ENCODE measurements at places on chromosomes 1 and 21.

- DNase-seq: no peak
Observed at GRCh38 chr1:193516755-193517388, 330.5 kb upstream of the B3GALT2 start.

DNA sequence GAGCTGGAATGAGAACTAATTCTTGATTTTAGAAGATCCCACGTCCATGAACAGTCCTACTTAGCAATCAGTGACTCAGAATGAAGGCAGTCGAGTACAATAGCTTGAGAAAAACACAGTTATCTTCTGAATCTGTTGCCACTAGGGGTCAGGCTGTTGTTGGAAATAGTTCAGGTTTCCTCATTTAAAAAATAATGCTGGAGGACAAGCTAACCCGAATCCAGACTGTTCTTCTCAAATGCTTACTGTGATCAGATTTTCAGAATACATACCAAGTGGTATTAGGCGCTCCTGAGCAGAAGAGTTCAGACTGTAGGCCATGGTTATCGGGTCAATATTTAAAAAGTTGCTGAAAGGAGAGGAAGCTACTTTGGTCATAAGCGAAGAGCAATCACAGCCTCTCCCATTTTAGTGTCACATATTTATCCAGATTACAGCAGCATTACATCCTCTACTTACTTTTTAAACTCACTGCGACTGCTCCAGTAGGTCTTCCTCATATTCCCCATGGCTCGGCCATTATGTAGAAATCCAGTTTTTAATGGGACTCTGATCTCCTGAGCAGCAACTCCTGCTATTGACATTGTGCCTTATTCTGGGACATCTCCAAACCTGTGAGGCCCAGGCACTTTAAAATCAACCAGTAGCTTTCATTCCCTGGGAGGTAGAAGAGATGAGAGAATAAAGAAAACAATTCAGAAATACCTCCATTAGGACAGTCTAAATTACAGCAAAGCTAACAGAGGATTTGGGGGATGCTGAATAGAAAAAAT is 10.9 kb downstream of the ERRFI1 start:
- peak; percentile 56 for DNase-seq

GRCh38 chr1:42639116-42639515 is 19.1 kb upstream of the PPIH start:
- no peak for DNase-seq

DNA sequence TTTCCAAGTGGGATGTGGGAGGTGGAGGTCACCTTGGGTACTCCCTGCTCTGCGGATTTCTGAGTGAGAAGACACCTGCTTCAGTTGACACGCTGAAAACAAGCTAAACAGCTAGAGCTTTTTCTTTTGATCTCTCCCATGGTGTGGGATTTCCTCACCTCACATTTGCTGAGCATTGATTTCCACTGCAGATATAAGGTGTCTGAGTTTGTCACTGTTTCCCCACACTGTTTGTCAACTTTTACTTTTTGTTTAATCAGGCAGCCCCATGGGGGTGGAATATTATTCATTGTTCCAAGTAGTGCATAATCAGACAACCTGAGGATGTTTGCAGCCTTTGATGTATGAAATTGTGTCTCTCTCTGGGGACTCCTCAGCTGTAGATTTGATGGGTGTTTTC is 49.5 kb downstream of the FASLG start:
- DNase-seq: peak; percentile 31

- DNase-seq: no peak
Observed at GRCh38 chr1:219088778-219089557, 84.7 kb upstream of the LYPLAL1 start.

DNA sequence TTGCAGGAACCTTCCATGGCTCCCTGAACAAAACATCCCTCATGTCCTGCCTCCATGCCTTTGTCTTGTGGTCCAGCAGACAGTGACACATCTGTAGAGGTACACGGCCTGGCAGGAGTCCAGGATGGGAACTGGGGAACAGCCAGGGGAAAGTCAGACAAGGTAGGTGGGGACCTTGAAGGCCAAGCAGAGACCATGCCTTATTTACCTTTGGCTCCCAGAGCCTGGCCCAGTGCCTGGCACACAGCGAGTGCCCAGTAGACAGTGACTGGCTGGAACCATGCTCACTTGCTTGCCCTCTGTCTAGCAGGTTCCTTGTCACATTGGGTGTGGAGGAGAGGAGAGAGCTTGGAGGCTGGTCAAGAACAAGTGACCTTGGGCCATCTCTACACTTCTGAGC is 81.0 kb downstream of the BCAR3 start:
- DNase-seq: no peak

- DNase-seq: no peak
Observed at GRCh38 chr1:219670426-219671149, 57.7 kb upstream of the ZC3H11B start.

- DNase-seq: no peak
Observed at GRCh38 chr1:197782722-197783360, 7.6 kb upstream of the DENND1B start.

GRCh38 chr1:31318146-31318545 is 21.3 kb downstream of the ZCCHC17 start:
- no peak for DNase-seq

DNA sequence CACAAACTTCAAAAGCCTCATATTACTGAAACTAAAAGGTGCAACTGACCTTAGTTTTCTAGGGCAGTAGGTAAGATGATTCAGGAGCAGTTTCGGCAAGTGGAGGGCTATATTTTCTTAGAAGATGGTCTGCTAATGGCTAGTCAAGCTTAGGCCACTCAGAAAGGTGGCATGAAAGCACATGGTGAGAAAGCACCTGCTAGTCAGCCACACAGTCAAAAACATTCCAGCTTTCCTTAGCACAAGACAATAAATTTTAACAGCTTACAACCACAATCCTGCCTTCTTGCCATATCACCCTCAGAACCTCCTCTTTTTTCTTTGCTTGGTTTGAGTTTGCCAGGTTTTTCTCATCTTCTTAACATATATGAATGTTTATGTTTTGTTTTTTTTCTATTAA is 81.1 kb upstream of the SLFNL1 start:
- DNase-seq: no peak

DNA sequence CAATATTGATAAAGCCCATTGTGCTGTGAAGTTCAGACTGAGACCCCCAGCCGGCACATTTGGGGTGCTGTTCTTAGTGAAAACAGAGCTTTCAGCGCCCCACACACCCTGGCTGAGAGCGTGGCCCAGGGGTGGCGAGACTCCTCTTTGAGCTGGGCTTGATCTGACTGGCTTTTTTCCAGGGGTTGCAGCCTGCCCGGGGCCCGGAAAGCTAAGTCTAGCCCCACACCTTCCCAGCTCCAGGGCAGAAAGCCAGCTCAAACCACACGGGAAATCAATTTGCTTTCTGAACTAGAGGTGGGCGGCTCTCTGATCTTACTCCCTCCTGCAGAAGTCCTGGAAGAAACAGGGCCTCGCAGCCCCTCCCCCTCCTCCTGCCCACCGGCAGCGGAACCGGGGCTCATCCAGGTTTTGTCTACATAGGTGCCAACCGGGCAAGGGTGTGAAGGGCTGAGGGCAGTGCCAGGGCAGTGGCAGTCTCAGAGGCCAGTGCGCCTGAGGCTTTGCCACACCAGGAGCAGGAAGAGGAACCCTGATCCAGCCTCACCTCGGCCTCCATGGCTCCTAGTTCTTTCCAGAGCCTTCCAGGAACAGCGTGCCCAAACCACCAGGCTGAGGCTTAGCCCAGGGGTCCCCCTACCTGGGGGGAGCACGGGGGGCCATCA is 155.3 kb downstream of the NPHP4 start:
- DNase-seq: no peak

GRCh38 chr21:31326522-31327242 is 17.4 kb downstream of the TIAM1 start:
- DNase-seq: no peak

- DNase-seq: no peak
Observed at GRCh38 chr1:231478811-231479210, 49.7 kb upstream of the TSNAX start.

GRCh38 chr1:3061981-3062615 is 6.9 kb upstream of the PRDM16 start:
- DNase-seq: no peak

DNA sequence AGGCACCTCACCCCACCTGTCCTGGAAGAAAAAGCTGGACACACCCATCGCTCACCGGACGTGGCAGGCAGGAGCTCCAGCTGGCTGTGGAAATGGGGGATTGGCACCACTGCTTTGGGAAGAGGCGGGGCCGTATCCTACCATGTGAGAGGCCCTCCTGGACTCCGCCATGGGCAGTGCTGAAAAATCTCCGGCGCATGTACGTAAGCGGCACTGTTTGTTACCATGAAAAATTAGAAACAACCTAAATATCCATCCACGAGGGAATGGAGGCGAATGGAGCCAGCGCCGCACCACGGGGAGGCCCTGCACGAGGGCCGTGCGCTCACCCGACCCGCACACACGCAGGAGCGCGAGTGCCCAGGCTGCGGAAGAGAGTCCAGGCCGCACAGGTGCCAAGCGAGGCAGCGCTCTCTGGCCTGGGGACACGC is 3.1 kb downstream of the KRTAP10-8 start:
- no peak for DNase-seq

GRCh38 chr1:65425006-65425405 is 4.5 kb downstream of the LEPR start:
- DNase-seq: no peak

GRCh38 chr1:26582836-26583460 is 53.4 kb downstream of the RPS6KA1 start:
- no peak for DNase-seq

GRCh38 chr1:52544665-52545525 is 8.0 kb downstream of the TUT4 start:
- DNase-seq: no peak

- DNase-seq: no peak
Observed at GRCh38 chr1:108075055-108075454, 110.1 kb upstream of the VAV3 start.

DNA sequence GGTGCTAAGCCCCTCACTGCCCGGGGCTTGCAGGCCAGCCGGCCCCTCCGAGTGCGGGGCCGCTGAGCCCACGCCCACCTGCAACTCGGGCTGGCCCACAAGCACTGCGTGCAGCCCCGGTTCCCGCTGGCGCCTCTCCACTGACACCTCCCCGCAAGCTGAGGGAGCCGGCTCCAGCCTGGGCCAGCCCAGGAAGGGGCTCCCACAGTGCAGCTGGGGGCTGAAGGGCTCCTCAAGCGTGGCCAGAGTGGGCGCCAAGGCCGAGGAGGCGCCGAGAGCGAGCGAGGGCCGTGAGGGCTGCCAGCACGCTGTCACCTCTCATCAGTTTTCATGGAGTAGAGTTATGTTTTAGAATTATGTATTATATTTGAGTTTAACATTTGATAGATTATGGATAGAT is 176.5 kb upstream of the FAM78B start:
- DNase-seq: no peak

- no peak for DNase-seq
Observed at GRCh38 chr1:110890474-110891196, 17.7 kb downstream of the CD53 start.

DNA sequence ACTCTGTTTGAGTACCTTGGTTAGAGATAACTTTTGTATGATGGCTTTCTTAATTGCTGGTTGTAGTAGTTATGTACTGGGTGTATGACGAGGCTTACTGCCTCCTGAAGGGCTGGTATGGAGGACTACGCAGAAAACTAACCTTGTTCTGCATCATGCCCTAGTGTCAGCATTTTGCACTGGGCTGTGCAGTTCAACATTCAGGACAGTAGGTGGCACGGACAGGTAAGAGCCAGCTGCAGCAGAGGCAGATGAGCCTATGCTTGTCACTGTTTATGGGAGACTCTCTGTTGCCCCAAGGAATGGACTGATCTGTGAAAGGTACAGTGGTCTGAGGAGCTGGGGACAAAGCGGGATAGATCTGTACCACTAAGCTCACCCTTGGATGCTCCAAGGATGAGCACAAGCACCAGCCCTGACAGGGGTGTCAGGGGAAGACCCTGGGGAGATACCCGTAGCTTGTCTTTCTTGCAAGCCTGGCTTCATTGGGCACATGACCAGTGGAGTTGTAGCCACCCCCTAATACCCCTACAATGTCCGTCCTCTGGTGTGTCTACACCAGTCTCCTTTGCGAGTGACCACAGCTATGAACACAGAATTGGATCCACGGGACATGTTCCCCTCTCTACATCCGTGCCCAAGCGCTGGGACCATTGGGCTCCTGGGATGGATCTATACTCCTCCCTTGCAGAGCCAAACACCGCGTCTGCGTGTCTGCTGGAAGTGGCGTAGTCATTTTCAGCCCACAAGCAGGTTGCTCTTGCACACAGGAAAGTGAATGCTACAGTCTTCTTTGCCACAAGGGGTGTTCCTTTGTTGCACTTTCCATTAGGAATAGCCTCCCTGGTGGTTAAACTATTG is 51.1 kb upstream of the CFHR3 start:
- peak; percentile 6 for DNase-seq

- no peak for DNase-seq
Observed at GRCh38 chr1:94722181-94722580, 98.0 kb upstream of the SLC44A3 start.

DNA sequence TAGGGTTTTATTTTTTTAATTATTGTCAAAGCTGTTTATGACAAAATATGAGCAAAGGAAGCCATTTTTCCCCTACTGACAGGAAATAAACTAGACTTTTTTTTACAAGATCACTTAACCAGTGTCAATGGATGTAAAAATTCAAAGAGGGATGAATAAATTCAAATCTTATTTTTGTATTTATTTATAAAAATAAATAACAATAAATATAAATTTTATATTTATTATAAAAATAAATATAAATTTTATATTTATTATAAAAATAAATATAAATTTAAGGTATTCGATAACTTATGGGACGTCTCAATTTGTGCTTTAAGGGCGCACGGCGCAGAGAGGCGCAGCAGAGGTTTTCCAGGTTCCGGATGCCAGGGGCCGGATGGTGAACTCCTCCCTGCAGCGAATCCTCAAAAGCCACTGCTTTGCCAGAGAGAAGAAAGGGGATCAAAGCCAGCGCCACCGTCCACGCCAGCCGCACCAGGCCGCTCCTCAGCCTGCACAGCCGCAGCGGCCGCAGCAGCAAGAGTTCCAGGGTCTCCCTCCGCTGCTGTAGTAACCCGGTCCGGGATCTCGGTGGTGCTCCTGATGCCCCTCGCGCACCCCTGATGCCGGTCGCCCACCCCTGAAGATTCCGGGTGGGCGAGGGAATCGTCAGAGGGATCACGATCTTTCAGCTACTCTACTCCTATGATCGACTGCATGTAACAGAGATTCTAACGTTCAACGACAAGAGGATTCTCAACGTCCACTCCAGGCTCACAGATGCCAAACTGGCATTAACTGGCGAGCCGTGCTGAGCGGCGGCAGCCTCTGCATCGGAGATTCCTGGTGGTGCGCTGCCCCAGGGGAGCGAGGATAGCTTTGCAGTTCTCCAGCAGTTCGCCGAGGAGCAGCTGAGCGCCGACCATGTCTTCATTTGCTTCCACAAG is 28.5 kb upstream of the RLF start:
- no peak for DNase-seq

DNA sequence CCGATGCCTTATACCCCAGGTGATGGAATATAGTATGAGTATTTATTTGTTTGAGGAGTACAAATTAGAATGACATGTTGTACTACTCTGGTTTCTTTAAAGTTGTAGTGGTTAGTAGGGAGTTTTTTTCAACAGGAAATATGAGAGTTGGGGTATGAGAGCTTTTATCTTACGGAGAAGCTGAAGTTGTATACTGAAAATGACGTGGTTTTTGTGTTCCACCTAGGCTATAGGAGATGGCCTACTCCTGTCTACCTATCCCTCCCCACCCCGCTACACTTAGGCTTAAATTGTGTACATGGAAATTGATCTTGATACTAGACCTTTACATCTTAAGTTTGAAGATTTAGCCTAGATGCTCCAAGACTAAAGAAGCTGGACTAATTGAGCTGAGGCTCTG is 6.8 kb upstream of the HAX1 start:
- no peak for DNase-seq

- no peak for DNase-seq
Observed at GRCh38 chr1:28535180-28535579, 17.7 kb upstream of the TRNAU1AP start.
